NCI-H1105 treated with DMSO at 0.1 percent for 48 hours (cell line): ENCODE measurements at places on chromosomes 4 and X.

DNA sequence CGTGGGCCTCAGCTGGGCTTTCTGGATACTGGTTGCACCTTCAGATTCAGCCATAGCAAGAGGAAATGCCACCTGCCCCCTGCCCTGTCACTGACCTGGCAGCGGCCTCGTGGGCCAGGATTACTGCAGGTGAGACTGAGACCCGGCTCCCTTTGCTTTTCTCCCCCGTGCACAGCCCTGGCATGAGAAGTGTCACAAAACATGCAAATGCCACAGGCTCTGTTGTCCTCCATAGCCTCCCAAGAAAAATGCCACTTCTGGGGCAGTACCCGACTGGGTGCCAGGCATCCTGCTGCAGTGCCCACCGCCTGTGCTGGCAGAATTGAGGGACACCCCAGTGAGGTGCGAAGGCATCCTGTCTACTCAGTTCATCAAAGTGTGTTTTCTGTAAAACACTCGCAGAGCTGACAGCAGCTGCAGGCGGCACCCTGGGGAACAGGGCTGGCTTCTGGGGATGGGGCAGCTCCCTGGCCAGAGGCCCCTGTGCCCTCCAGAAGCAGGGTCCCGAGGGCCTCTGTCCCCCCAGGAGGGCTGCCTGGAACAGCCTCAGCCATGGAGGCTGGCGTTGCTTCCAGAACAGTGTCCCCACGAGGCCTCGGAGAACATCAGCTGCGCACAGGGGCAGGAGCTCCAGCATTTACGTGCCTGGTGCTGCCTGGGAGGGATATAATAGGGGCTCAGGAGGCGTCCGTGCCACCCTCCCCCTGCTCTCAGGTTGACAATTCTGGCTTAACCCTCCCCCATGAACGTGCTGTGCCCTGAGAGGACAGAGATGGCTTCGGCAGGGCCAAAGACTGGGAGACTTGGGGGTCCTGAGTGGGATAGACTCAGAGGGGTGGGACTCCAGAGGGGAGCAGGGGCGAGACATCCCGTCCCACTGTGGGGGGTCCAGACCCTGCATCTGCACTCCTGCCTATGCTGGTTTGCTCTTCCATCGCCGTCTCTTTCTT lies 99.5 kb upstream of the NKX1-1 start:
- no peak for DNase-seq

GRCh38 chr4:108804648-108805273 lies 41.9 kb upstream of the ETNPPL start:
- DNase-seq = no peak

DNA sequence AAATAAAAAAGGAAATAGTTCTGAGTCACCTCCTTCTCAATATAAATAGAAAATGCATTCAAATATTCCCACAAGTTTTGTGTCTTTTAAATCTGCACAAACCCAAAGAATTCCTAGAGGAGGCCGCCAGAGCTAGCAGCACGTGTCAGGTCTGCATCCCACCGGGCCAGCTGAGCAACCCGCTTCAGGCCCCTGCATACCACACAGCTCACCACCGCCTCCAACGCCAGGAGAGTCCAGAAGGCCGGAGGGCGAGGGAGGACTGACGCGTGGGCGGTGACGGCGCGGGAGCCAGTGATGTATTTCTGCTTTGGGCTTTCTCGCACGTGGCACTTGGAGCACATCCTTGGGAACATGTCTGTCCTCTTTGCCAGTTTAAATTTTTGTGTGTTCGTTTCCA lies 61.9 kb upstream of the CLDN34 start:
- no peak for DNase-seq

DNA sequence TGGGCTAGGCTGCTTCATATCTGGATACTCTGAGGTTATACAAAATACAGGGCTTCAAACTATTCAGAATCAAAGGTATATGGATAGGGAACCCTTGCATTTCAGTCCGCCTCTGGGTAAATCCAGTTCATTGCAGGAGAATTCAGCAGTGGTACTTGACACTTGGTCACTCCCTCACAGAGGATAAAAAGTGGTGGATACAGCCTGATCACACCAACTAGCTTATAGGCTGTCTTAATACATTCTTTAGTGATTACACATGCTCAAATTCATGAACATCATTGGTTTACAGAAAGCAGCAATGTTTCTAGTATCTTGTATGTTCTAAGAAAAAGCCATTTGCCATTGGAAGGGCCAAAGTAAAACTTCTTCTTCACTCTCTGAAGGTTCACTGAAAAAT lies 104.8 kb upstream of the PDE5A start:
- DNase-seq = no peak

DNA sequence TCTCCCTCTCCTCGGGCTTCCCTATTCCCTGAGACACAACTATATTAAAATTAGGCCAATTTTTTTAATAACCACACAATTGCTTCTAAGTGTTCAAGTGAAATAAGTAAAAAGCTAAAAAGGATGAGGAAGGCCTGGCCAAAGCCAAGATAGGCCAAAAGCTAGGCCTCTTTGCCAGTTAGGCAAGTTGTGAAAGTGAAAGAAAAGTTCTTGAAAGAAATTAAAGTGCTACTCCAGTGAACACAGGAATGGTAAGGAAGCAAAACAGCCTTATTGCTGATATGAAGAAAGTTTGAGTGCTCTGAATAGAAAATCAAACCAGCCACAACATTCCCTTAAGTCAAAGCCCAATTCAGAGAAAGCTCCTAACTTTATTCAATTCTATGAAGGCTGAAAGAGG lies 114.2 kb upstream of the FAT4 start:
- no peak for DNase-seq

GRCh38 chr4:80322716-80323115 lies 12.8 kb upstream of the CFAP299 start:
- peak; percentile 11 for DNase-seq

- no peak for DNase-seq
Measured at GRCh38 chrX:47146936-47147859, 2.2 kb downstream of the RBM10 start.

GRCh38 chr4:131638781-131639180 lies 1510.3 kb upstream of the PCDH10 start:
- no peak for DNase-seq
